Left forelimb (tissue), 1 donor: ENCODE measurements at places on chromosomes 2 and 18.

DNA sequence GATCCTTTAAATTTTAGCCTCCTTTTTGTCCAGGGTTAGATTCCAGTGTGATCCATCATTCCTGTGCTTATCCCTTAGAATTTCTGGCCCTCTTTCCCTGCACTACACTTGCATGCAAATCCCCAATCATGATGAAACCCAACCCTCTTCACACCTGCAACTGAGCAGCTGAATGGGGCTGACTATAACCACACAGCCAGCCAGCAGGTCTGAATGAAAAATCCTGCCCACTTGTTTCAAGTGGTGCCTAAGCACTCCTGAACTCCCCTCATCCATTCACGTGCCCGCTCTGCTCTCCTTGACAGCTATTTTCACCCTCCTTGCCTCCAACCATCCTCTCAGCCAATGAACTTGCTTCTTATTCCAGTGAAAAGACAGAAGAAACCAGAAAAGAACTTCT is 80.5 kb upstream of the AFF3 start:
- no peak for DNase-seq

- DNase-seq = no peak
Observed at GRCh38 chr2:223701761-223702160, 99.6 kb upstream of the SCG2 start.

- no peak for DNase-seq
Observed at GRCh38 chr2:180012523-180012922, 5.4 kb upstream of the CWC22 start.

- no peak for DNase-seq
Observed at GRCh38 chr2:3432693-3433338, 53.3 kb downstream of the TRAPPC12 start.

DNA sequence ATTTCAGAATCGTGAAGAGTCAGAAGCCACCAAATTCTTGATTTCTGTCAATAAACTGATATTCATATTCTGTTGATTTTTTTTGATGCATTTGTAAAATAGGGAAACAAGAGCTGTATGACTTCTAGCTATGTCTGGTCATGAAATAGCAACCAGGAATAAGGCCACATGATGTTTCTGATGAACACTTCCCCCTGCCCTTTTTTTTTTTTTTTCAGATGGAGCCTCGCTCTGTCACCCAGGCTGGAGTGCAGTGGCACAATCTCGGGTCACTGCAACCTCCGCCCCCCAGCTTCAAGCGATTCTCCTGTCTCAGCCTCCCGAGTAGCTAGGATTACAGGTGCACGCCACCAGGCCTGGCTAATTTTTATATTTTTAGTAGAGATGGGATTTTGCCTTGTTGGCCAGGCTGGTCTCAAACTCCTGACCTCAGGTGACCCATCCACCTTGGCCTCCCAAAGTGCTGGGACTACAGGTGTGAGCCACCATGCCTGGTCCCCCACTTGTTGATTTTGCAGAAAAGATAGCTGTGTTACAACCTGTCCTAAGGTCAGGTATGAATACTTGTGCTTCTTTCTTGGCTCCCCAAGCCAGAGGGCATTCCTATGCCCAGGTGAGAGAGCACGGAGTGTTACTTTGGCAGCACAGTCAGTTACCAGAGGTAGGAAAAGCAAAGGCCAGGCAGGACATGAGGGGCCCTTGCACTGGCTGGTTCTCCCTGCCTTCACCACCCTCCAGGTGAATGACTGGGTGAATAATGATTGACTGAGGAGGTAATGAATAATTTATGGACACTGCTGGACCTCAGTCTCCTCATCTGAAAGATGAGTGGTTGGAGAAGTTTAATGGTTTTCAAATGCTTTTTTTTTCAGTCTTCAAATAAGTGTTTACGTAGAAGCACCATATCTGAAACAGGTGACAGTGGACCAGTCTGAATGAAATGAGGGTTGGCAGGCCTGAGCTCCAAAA is 39.6 kb downstream of the PAX8 start:
- DNase-seq = no peak

- no peak for DNase-seq
Observed at GRCh38 chr18:31041271-31042083, 1.1 kb downstream of the DSC3 start.

DNA sequence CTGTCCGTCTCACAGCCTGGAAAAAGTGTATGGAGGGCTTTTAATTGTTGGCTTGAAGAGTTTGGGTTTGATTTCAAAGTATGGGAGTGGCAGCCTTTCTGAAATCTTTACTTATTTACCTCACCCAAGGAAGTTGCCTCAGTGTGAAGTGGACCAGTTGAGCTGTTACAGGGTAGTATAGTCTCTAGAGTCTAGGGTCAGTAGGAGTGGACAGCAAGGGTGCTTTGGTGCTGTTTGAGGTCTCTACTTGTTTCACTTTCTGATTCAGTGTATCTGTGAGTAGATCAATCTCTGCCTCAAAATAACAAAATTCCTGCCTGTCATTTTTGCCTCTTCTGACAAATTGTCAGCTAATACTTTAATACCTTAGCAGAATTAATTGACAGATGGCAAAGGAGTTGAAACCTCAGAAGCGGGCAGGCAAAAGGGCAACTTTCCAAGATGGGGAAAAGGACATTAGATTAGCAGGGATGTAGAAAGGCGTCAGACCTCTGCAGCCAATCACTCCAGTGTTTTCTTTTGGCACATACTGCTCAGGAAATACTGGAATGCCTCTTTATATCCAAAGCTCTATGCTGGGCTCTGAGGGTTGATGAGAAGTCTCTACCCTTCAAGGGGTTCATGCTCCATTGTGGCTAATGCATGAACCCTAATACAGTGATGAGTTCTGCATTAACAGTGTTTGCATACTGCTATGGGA is 5.9 kb downstream of the RIOK3 start:
- DNase-seq = no peak

DNA sequence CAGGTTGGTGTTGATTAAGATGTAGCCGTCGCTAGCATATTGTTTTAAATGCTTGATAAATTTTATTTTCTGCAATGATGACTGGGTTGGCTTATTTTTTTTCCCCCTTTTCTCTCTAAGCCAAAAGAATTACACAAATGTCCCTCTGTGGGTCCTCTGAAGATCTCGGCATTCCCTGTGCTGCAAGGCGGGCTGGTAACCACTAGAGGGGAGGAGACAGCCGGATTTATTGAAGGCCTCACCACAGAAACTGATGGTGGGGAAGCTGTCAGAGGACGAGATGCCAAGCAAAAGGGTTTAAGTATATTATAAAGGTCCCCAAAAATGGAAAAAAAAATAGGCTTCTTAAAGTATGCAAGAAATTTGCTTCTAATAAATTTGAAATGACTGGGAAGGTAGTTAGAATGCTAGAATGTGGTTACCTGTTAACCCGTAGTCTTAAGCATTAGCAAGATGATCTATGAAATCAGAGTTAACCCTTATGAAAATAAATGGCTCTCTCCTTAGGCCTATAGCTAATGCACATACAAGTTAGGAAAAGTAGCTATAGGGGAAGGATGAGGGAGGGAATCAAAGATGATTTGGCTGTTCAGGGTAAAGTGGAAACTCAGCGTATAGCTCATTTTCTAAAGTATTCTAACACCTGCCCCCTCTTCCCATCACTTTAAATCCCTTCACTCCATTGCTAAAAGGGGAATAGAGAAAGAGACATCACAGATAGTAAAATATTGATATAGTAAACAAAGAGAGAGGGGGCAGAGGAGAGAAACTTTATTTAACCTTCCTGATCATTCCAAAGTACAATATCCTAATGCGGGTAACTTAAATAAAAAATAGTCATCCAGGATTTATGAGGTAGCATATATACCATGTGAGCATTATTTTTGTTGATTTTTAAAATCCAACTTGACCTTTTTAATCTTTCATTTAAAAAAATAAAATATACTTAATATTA is 894.5 kb upstream of the POU3F3 start:
- DNase-seq = no peak

DNA sequence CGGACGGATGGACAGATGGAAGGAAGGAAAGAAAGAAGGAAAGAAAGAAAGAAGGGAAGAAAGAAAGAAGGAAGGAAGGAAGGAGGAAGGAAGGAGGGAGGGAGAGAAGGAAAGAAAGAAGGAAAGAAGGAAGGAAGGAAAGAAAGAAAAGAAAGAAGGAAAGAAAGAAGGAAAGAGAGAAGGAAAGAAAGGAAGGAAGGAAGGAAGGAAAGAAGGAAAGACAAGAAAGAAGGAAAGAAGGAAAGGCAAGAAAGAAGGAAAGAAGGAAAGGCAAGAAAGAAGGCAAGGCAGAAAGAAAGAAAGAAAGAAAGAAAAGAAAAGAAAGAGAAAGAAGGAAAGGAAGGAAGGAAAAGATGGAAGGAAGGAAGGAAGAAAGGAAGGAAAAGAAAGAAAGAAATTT is 162.5 kb upstream of the DNMT3A start:
- no peak for DNase-seq

GRCh38 chr2:67772216-67773170 is 290.3 kb downstream of the C1D start:
- DNase-seq = no peak

GRCh38 chr2:182715121-182715891 is 751 bp upstream of the DNAJC10 start:
- no peak for DNase-seq

GRCh38 chr2:171794918-171795317 is 99.1 kb downstream of the SLC25A12 start:
- DNase-seq = no peak

GRCh38 chr2:198411936-198412335 is 607.5 kb downstream of the PLCL1 start:
- DNase-seq = no peak

DNA sequence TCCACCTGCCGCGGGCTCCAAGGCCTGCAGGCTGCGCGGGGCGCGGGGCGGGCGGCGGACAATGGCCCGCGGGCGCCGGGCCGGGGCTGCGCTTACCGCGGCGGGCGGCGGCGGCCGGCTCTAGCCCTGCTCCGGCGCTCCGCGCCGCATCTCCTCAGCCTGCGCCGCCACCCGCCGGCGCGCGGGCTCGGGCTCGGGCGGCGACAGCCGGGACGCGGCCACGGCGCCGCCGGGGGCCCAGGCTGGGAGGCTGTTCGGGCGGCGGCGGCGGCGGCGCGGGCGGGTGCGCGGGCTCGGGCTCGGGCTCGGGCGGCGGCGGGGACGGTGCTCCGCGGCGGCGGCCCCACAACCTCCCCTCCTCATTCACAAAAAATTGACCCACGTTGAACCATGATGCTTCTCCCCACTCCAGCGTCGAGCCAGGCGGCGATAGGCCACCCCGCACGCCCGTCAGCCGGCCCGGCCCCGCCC is at the start of gene HDAC4:
TSS of gene HDAC4 (minus strand) at position 425 of the 471 bp plus-strand sequence. CDS start 48,321 bp downstream, outside the sequence.
- no peak for DNase-seq

- no peak for DNase-seq
Observed at GRCh38 chr2:19589791-19590190, 231.4 kb upstream of the OSR1 start.

DNA sequence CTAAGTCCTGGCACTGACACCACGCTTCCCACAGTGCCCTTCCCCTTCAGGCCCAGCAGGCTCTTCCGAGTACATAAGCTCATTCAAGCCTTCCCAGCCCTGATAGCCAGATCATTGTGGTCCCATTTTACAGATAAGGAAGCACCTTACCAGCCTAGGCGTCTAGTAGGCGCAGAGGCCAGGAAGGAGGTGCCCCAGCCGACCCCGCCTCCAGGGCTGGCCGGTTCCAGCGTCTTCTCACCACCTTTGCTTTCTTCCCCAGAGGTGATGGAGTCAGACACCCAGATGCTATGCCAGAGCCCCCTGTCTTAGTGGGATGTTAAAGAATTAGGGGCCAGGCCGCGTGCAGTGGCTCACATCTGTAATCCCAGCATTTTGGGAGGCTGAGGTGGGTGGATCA is 28.9 kb upstream of the EFHD1 start:
- DNase-seq = no peak

- no peak for DNase-seq
Observed at GRCh38 chr18:10476338-10476791, 21.9 kb downstream of the APCDD1 start.

DNA sequence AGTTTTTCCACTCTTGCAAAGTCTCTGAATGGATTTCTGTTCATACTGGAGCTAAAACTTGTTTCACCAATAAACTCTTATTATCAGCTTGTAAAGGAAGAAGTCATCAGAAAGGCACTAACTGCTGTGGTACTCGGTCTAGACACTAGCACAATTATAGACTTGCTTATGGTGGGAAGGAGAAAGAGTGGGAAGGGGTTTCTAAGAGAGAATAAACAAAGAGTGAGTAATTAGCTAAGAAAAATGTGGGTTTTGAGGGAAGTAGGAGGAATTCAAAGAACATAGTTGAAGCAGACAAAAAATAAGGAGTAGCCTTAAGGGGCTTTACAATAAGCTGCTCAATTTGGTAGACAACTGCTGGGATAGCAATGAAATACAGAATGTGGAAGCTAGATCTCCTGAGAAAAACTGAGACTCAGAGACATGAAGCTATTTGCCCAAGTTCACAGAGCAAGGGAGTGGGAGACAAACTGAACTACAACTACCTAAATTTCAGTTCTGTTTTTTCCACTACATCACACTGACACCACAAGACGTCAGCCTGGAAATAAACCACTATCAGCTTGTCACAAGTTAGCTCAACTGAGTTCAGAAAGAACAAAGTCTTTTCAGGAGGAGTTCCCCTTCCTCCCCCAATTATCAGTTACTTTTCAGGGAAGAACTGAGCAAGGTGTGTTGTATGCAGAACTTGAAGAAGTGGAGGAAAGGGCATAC is 59.7 kb downstream of the MAP4K3 start:
- no peak for DNase-seq

- DNase-seq = no peak
Observed at GRCh38 chr2:144541396-144541795, 21.5 kb upstream of the ZEB2 start.

DNA sequence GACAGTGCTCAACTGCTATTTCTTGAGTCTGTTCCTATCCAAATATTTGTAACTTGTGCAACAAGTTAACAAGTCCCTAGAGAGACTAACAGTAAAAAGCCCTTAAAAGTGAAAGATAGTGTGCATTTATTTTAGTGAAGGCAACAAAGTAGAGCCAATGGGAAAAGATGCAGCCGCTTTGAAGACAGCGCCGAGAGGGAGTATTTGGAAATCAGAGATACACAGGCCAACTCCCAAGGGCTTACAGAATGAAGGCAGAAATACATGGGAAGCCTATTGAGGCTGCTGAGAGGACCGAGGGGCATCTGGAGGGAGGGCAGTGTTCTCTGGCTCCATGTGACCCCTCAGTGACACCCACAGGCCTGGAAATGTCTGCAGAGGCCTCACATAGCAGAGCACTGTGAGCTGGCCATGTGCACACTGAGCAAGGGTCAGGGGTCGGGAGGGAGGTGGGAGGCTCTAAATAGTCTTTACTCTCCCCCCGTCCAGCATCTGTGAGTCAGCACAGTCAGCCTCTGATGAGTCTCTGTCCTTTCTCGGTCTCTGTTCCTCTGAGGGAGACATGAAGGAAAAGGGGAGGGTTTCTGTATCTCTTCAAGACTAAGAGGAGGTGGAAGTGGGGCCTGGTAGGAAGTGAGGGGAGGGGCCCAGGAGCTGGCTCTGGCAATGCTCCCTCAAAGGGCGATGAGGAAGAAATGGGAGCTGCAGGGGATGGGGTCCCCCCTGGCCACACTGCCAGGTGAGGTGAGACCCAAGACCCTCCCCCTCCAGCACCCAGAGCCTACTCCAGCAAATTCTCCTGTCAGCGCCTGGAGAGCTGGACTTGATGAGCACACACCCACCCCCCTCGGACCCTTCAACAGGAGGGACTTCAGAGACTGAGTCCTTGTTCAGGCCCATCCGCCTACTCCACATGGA is 133.6 kb downstream of the SP3 start:
- peak; percentile 70 for DNase-seq

GRCh38 chr2:146990311-146991054 is 854.3 kb upstream of the ACVR2A start:
- DNase-seq = no peak

GRCh38 chr2:138919120-138919747 is 139.0 kb upstream of the NXPH2 start:
- no peak for DNase-seq
